CD4-positive, alpha-beta T cell treated with Interferon gamma for 1 hour (primary cell): ENCODE measurements at places on chromosomes 4 and X.

- DNase-seq: no peak
Observed at GRCh38 chr4:47741200-47741599, 96.7 kb downstream of the CORIN start.

- DNase-seq: no peak
Observed at GRCh38 chr4:2270341-2271165, 8.6 kb upstream of the MXD4 start.

- DNase-seq: no peak
Observed at GRCh38 chr4:145047151-145047550, 50.8 kb downstream of the ANAPC10 start.

- DNase-seq: peak; percentile 37
Observed at GRCh38 chrX:48487362-48487798, 11.4 kb downstream of the FTSJ1 start.

DNA sequence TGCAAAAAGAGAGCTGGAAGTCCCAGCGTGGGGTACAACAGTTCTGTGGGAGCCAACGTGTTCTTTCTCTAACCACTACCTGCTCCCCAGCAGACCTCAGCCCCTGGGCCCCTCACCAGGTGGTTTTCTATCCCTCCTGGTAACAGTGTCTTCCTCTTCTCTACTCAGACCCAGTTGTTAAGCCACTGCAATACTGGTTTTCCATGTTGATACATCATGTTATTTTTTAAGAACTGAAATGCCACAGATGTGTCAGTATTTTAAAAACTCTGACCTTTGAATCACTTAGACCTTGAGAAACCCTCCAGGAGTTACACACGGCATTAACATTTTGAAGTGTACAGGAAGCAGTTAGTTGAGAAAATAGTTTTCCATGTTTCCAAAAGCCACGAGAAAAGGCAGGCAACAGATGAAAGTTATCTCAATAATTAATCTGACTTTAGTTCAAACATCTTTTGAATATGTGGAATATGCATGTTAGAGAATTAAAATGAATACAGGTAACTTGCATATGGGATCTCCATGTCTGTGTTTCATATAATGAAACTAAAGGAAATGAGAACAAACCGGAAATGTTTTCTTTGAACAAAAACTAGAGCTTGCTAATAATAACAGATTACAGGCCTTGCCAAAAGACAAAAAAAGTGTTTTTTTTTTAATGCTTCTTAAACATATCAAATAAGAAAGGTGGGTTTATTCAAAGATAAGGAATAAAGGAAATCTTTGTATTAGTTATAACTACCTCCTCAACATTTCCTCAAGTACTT, 108.8 kb downstream of the ZNF827 start:
- DNase-seq: no peak
